ENCODE measurements at places on chromosomes 2 and 18.

- DNase-seq = no peak
Measured at GRCh38 chr2:71746946-71747501, 293.7 kb downstream of the DYSF start.

GRCh38 chr2:134312482-134312881 lies 58.6 kb downstream of the MGAT5 start:
- DNase-seq = no peak

GRCh38 chr18:74213429-74213828 lies 65.1 kb downstream of the TIMM21 start:
- no peak for DNase-seq

DNA sequence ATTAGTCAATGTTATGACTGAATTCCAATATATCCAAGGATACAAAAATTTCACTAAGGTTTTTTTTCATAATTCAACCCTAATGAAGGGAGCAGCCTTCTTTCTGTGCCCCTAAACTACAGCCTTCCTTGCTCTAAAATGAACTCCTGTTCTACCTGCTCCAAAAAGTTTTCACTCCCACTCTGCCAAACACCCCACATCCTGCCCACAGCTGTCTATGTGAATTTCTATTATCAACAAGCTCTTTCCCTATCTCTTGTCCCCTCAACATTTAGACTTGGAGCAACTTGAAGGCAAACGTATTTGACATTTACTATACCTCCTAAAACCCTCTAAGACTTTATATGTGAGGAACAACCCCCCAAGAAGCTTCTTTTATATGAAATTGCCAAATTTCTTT lies 2.5 kb downstream of the STAT4 start:
- no peak for DNase-seq

- DNase-seq = no peak
Measured at GRCh38 chr2:48127612-48128191, 221.4 kb upstream of the FBXO11 start.

- DNase-seq = no peak
Measured at GRCh38 chr18:35620765-35621164, 39.2 kb downstream of the GALNT1 start.

- no peak for DNase-seq
Measured at GRCh38 chr2:217151509-217152206, 291.8 kb upstream of the TNP1 start.

DNA sequence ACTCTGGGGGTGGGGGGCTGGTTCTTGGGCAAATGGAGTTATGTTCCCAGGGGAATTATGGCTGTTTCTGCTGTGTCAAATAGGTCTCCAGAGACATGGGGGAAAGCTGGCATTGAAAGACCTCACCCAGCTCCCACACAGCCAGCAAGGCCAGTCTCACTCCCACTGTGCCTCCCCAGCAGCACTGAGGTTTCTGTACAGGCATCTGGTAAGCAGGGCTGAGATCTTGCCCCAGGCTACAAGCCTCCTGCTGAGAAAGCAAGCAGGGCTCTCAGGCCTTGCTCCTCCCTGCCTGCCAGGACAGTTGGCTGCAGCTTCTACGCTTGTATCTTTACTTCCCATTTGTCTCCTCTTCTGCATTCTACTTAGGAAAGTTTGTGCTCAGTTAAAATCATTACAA lies 50.5 kb upstream of the FHOD3 start:
- DNase-seq = no peak

DNA sequence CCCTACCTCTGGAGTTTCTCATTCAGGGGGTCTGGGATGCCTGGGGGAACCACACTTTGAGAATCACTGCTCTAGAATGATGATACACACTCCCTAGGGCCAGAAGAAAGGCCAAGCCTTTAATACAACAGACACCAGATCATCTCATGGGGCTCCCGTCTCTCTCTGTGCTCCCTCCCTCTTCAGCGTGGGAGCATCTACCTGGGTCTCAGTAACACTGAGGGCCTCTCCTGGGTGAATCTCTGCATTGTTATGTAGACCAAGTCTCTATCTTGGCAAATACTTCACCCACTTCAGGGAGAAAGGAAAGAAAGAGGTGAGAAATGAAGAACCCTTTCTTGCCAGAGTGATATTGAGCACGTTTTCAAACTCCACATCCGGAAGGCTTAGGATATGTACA lies 146.8 kb upstream of the MSH6 start:
- no peak for DNase-seq

- no peak for DNase-seq
Measured at GRCh38 chr2:130744287-130745117, 10.8 kb upstream of the AMER3 start.

- no peak for DNase-seq
Measured at GRCh38 chr2:169509298-169509885, at the start of gene KLHL41. Gene KLHL41 (plus strand): TSS chr2:169509702. CDS start chr2:169509779, 77 bp downstream.

DNA sequence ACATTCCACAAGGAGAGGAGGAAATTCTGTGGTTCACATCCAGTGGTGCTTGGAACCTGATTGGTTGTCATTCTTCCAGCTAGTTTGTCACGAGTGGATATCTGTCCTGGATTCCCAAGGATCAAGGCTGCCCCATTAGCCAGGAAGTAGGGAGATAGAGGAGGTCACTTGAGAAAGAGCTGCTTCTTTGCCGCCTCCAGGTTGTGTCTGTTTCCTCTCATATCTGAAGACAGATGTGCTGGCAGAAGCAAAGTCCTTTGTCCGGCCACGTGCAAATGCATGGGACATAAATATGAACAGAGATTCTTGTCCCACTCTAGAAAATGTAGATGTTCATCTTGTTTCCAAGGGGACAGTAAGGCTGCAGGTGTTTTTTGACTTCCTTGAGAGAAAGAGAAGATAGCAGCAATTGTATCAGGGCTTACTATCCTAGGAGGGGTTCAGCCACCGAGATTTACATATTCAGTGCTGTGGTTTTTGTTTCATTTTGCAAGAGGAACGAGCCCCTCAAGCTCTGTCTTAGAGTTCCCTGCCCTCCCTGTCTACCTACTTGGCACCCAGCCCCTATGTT lies 174.4 kb downstream of the RPIA start:
- DNase-seq = no peak

- no peak for DNase-seq
Measured at GRCh38 chr2:213733893-213734292, 449.6 kb downstream of the SPAG16 start.

- DNase-seq = no peak
Measured at GRCh38 chr18:57433934-57434535, 1.1 kb upstream of the ONECUT2 start.

DNA sequence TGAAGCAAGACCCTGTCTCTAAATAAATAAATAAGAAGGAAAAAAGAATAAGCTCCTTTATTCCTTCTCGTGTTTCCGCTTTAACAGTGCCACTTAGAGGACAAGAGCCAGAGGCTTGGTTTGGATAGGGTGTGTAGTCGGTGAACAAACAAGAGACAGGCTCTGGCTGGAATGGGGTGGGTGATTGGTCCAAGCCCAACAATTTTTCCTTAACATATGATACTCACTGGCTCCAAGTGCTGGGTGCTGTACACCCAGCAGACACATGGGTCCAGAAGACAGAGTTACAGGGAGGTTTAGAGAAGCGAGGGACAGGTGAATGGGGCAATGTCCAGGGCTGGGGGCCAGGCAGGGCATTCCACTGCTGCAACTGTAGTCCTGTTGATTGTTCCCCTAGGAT lies 77.8 kb downstream of the NCAPH start:
- DNase-seq = no peak

DNA sequence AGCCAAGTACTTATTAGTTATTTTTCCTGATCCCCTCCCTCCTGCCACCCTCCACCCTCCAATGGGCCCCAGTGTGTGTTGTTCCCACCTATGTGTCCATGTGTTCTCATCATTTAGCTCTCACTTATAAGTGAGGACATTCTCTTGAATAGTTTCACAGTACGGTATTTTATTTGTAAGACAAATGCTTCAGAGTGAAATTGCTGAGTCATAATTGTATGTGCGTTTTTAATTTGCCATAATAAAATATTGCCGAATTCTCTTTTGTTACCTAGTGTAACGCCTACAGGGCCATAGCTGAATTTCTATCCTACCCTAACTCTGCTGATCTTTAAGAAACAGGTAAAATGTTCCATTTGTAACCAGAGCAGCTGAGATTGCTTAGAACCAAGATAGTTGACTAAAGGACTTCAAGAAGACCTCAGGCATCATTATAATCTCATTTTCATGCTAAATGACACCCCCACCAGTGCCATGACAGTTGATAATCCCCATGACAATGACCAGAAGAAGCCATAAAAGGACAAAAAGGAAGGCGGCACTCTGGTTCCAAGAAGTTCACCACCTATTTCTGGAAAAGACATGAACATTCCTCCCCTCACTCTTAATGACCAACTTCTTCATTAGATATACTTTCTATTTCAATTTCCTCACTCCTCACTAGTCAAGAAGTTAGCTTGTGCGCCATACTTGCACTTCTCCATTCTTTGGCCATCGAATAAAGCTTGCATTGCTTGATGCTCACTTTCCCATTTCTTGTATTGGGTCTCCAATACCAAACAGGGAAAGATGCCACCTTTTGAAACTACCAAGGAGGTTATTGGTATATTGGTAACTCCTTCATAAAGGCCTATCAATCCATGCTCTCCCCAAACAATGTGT lies 18.4 kb downstream of the SCN9A start:
- DNase-seq = no peak

- no peak for DNase-seq
Measured at GRCh38 chr2:69848186-69848790, 18.8 kb downstream of the GMCL1 start.

DNA sequence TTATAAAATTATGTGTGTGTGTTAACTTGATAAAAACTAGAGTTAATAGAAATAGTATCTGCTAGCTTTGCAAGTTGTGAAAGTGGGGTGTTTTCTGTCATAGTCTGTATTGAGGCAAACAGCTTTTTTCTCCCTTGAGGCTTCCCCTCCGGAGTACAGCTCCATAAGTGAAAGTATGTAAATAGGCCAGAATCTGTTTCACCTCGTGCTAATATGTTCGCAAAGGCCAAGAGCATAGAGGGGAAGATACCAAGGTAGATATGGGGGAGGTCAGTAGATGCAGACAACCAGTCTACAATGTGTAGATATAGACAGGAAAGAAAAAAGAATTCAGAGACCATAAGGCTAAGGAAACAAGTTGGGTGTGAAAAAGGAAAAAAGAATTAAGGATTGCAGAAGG lies 72.9 kb downstream of the PTRHD1 start:
- DNase-seq = no peak

GRCh38 chr2:37552339-37552738 lies 119.1 kb downstream of the CDC42EP3 start:
- no peak for DNase-seq

GRCh38 chr18:63106727-63107126 lies 212.8 kb downstream of the BCL2 start:
- no peak for DNase-seq

DNA sequence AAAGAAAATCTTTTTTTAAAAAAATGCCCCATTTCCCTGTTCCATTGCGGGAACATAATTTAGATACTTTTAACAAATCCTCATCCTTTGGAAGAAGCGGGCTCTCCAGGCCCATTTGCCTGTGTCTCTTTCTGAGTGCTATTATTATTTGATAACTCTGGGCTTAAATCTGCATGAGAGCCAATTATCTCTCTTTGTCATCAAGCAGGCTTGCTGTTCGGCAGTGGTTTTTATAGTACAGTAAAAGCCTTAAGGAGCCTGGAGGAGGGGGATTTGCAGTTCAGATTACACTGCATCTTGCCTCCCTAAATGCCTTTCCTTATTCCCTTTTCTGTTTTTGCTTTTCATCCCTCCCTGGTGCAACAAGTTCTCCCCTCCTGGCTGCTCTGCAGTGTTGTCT lies 50.6 kb downstream of the CELF4 start:
- DNase-seq = no peak

DNA sequence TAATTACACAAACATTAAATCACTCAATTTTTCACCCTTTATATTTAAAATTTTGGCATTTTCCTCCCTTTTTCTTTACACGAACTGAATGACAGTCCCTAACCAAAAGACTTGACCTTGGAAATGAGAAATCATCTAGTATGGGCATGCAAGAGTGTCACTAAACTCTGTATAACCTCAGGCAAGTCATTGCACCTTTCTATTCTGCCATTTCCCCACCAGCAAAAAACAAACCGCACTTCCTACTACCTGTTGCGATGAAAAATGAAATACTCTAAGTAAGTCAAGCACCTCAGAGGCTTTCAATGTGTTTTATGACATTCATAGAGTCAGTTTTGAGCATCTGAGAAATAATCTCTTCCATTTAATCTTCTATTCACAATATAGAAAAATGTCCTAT lies 44.1 kb downstream of the ANKRD44 start:
- DNase-seq = peak; percentile 26

DNA sequence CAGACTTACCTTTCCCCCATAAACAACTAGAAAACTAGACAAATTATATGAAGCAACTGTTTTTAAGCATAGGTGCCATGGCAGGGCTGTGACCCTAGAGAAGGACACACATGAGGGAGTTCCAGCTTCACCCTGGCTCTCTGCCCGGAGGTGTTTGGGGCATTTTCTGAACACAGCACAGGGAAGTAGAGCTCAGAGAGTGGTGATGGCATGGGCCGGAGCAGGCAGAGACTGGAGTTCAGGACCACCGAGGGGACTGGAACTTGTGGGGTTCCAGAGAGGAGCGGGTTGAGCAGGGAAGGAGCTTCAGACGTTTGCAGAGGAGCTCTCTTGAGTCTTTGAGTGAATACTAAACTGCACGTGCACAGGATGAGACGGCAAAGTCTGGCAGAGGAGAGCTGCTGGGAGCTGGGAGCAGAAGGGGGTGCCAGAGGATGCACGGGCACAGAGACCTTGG lies 26.5 kb upstream of the KLF11 start:
- DNase-seq = no peak

- DNase-seq = no peak
Measured at GRCh38 chr18:47719096-47719780, 211.2 kb downstream of the SMAD2 start.

- no peak for DNase-seq
Measured at GRCh38 chr2:57044931-57045635, 861.3 kb downstream of the CCDC85A start.

DNA sequence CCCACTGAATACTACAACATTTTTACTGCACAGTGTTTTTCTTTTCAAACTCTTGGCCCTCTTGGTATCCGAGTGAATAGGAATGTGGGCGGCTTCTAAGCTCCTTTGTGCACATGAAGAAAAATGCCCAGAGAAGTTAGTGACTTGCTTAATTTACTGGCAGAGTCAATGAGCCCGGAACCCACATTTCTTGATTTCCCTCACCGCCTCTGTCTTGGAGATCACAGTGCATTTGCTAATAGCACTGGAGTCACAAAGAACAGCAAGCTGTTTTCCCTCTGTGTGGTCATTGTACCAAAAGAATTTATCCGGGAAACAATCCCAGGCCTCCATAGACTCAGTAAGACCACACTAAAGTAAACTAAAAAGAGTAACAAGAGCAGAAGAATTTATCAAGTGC lies 18.9 kb downstream of the STON1 start:
- DNase-seq = no peak

GRCh38 chr2:2950403-2950952 lies 427.1 kb downstream of the EIPR1 start:
- DNase-seq = no peak

GRCh38 chr2:132984731-132985130 lies 314.7 kb upstream of the LYPD1 start:
- DNase-seq = no peak

- DNase-seq = no peak
Measured at GRCh38 chr2:225766431-225766830, 366.9 kb downstream of the NYAP2 start.

Data from T-cell (primary cell).